Amygdala (tissue), 56 donors: ENCODE measurements at places on chromosomes 1 and 21.
A peak's percentile ranks its signal among the peaks of the same experiment; 100 is the strongest.

DNA sequence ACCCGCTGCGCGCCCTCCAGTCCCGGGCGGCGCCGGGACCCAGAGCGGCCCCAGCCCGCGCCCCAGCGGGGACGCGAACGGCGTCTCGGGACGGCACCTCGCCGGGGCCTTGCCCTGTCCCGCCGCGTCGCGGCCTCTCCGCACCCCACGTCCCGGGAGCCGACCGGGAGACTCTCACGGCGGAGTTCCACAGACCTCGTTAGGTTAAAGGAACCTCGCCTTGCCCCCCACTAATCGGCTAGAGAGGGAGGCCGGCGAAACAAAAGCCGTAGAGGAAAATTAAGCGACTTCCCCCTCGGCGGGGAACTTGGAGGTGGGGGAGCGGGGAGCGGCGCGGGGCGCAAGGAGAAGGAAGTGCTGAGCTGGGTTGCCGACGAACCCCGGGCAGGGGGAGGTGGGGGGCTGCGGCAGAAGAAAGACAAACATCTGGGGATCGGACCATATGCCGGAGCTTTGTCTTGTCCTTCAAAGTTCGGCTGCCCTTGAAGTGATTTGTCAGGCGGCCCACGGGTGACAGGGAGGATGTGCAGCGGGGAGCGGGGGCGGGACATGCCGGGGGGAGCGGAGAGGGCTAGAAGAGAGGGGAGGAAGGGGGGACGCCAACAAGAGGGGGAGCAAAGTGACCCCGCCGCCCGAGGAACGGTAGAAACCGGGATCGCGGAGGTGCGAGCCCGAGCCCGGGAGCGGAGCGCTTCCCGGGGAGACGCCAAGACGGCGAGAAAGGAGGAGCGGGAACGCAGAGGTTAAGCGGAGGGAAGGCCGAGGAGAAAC lies 120.0 kb upstream of the RRP15 start:
- DNase-seq = no peak

DNA sequence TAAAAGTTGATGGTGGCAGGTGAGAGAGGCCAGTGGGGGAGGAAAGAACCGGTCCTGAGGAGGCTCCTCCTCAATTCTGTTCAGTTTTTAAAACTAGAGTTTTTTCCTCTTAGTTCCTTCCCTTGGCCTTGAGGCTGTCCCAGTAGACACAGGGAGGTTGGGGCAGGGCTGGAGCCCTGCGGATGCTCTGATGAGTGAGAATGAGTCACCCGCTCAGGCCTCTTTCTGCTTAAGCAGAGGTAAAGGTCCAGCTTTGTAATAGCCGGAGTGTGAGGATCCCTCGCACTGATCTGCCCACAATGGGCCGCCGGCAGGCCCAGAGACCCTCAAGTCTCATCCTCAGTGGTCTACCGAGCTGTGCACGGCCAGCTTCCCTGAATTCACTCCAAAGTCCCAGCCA lies 49.6 kb upstream of the IRF2BP2 start:
- no peak for DNase-seq

DNA sequence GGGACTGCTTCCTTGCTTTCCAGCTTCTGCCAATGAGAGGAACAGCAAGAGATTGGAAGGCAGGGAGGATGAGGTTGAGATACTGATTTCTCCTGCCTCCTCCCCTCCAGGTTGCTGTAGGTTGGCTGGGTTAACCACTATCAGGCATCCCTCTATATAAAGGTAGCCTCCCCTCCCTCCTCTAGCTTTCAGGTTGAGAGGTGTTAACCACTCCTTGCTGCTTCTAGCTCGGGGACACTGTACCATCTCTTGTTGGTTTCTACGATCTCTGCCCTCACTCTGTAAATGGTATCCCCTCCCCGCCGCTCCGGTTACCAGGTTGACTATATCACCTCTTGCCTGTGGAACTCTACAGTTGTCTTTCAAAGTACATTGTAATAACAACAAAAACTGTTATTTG lies 16.7 kb downstream of the LPAR3 start:
- DNase-seq = no peak

- peak; percentile 53 for DNase-seq
These were observed 1.0 kb upstream of the EFNA1 start for GRCh38 chr1:155126556-155127104.

- DNase-seq = no peak
These were observed 2.1 kb upstream of the IVNS1ABP start for GRCh38 chr1:185319139-185319475.

GRCh38 chr1:246815693-246816270 lies 91.6 kb downstream of the SCCPDH start:
- DNase-seq = no peak

DNA sequence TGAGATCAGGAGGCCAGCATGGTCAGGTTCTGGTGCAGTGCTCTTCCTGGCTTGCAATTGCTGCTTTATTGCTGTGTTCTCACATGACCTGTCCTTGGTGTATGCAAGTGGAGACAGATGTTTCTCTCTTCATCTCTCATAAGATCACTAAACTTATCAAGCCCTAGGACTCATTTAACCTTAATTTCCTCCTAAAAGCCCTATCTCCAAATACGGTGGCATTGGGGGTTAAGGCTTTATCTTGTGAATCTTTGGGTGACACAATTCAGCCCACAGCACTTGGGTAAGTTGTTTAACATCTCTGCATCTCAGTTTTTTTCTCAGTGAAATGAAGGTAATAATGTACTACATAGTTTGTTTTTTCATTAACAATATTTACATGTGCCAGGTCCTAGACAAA lies 152.4 kb downstream of the RWDD3 start:
- no peak for DNase-seq

DNA sequence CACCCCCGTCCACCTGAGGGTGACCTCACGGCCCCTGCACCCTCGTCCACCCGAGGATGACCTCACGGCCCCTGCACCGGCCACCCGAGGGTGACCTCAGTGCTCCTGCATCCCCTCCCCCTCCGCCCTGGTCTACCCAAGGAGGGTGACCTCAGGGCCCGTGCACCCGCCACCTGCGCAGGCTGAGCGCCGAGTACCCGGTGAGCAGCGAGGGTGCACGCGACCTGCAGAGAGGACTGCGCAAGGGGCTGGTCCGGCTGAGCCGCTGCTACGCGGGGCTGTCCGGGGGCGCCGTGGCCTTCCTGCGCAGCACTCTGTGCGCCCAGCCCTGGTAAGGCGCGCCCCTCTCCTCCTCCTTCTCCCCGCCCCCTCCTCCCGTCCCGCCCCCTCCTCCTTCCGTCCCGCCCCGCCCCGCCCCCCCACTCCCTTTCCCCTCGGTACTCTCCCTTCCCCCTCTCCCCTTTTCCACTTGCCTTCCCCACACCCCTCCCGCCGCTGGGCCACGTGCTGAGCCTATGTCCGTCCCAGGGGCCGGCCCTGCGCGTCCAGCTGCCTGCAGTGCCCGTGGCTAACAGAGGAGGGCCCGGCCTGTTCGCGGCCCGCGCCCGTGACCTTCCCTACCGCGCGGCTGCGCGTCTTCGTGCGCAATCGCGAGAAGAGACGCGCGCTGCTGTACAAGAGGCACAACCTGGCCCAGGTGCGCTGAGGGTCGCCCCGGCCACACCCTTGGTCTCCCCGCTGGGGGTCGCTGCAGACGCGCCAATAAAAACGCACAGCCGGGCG lies 28.4 kb downstream of the TRIM11 start:
- DNase-seq = peak; percentile 66

- no peak for DNase-seq
These were observed 21.3 kb downstream of the CCDC30 start for GRCh38 chr1:42484382-42484781.

DNA sequence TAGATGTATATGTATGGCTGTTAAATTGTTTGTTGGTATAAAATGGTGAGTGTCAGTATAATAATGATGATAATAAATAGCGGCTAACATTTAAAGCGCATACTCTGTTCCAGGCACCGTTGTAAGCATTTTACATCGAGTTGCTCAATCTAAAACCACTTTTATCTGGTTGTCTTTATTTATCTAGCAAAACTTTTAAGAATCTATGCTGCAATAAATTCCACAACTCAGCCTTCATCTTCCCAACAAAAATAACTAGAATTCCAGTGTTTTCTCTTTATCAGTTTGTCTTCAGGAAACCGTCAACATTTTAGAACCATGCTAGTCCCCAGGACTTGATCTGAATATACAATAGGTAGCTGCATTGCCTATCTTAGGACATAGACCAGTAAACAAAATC lies 19.3 kb upstream of the SLC16A1 start:
- DNase-seq = no peak

DNA sequence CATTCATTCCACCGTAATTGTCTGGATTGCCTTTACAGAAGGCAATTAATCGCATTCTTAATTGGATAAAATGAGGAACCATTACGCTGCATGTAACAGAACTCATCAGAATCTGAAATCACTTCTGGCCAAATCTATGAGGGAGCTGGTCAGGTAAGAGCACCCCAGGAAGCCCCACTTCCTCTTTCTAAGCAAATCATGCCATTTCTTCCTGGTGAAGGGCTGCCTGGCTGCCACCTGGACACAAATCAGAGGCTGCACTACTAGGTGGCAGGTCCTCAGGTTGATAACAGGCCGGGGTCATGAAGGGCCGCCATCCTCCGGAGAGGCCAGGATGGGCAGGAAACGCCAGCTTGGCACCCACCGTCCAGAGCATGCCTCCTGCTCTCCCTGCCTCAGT lies 73.7 kb downstream of the CAPZB start:
- no peak for DNase-seq

DNA sequence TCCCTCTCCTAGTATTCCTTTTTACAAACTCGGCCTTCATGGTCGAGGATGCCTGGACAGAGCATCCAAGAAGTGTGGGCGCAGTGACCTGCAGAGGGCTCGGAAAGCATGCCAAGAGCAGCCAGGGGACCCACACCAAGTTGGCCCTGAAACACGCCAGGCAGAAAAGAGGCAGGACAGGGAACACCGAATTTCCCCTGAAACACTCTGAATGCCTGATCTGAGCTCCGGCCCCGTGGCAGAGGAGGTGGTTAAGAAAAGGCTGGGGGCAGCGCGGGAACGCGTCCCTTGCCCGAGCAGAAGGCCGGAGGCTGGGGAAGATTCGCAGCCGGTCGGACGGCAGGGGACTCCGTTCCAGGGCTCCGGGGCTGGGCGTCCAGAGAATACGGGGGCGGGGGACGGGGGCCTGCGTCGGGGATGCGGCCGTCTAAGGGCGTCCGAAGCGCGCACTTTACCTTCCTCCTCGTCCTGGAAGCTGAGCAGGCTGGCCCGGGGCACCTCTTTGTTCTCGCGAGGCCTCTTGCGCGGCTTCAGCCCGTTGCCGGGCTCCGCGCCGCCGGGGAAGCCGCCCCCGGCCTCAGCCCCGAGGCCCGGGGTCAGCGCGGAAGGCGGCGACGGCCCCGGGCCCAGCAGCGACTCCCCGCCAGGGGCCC lies 558 bp downstream of the PAXBP1 start:
- DNase-seq = no peak

GRCh38 chr1:118084400-118084799 lies 100.6 kb downstream of the SPAG17 start:
- DNase-seq = no peak

DNA sequence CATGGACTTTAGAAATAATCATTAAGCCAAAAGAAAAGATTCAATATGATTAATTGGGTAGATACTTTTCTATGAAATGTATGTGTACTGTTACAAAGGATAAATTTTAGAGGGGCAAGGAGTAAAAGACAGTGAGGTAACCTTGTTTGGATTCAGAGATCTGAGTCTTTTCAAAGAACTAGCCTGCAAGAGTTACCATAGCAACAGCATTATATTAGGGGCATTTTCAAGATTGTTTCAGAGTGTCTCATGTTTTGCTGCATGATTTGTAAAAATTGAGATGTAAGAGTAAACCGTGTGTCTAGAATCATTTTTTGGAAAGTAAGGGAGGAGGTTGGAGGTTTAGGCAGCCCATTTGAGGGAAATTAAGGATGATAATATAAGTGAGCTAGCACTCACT lies 70.6 kb upstream of the KIAA1614 start:
- no peak for DNase-seq

GRCh38 chr1:204480515-204480914 lies 14.1 kb downstream of the PIK3C2B start:
- DNase-seq = no peak

GRCh38 chr1:172697534-172698002 lies 38.7 kb downstream of the FASLG start:
- DNase-seq = no peak

GRCh38 chr1:205967554-205968335 lies 24.5 kb upstream of the SLC26A9 start:
- no peak for DNase-seq

DNA sequence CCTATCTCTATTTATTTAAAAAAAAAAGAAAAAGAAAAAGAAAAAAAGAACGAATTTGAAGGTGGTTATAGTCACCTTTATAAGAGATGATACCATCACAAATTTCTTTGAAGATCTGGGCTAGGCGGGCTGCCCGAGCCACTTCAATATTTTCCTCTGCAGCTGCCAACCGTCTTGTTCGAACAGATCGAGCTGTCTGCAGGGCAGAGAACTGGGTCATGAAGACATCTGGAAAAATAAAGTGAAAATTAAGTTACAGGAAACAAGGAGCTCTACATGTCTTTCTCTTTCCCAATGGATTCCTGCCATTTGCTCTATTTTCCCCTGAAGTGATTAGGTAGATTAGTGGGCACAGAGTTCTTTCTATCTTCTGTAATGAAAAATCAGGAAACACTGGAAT lies 31.9 kb downstream of the RUSC1 start:
- DNase-seq = no peak

DNA sequence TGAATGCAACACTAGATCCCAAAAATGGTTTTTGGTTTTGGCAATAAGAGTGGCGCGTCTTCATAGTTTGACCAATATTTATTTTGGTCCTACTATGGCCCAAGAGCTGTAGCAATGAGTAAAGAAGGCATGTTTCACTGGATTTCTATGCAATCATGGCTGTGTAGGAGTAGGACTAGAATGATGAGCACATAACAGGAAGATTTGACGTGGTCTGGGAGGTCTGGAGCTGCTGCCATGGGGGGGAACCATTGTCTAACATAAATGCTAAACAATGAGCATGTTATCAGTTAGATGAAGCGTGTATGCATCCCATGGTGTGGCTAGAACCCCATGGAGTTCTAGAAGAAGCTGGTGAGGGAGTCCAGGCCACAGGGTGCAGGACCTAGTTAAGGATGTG lies 38.3 kb downstream of the OLIG1 start:
- no peak for DNase-seq

DNA sequence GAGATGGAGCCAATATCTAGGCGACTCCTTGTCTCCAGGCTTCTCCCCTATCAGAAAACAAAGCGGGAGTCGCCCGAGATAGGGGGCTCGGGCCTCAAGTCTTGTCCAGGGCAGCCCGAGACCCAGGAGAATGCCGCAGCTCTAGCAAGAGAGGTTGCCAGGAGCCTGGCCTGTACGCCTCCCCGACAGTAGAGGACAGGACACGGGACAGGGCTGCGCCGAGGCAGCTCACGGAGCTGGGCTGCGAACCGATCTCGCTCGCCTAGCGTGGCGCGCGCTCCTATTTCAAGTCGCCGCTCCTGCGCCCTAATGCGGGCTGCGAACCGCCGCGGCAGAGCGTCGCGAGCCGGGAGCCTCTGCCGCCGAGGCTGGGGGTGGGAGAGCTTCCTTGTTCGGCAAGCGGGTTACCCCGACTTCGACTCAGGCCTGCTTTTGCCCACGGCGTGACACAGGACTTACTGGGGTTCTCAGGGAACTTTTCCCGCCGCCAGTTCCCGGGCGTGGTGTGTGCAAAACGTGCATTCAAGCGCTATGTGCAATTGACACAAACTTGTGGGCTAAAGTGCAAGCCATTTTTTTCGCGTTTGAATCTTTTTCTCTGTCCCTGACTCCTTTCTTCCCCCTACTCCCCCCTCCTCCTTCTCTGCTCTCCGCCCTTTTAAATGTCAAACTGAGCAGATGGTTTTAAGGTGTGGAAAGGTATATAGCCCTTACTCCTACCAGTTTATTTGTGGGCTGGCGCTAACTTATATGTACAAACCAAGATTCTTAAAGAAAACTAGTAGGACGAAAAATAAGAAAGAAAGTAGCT lies 2.4 kb upstream of the PROX1 start:
- no peak for DNase-seq

GRCh38 chr1:74824497-74825107 lies 91.7 kb downstream of the TYW3 start:
- no peak for DNase-seq
